ENCODE measurements at places on chromosomes 4 and X.

GRCh38 chr4:140533951-140534480 lies 10.0 kb downstream of the ELMOD2 start:
- no peak for DNase-seq

GRCh38 chr4:175971388-175972179 lies 94.1 kb upstream of the WDR17 start:
- DNase-seq, result no peak

DNA sequence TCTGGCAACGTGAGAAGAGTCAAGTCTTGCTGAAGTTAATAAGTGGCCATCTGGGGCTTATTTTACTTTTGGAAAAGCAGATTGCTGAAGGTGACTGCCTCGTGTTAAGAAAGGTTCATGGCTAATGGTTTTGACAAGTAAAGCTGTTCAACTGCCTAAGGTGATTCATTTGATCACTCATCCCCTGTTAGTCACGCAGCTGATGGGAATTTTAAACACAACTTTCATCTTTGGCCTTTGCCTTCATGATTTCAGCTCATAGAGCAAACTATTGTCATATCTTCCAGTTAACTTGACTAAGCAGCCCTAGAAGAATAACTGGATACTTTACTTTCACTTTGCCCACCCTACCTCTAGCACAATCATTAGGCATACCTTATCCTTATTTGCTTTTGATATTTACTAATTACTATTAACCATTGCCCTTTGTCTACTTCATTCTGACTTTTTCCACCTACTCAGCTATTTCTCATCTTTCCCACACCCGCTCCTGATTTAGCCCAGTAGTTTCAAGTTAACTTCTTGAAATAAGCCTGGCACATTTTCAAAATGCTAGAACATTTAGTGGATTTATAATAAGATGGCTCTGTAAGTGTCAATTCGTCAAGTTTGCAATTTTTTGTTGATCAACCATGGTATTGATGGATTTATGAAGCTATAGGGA lies 170.6 kb upstream of the S100G start:
- DNase-seq, result no peak

GRCh38 chr4:133000012-133000411 lies 149.1 kb upstream of the PCDH10 start:
- DNase-seq, result no peak

- DNase-seq, result no peak
Observed at GRCh38 chr4:39873823-39874222, 103.9 kb downstream of the PDS5A start.
